NCI-H2171 (cell line): ENCODE measurements at places on chromosomes 16 and 17.

DNA sequence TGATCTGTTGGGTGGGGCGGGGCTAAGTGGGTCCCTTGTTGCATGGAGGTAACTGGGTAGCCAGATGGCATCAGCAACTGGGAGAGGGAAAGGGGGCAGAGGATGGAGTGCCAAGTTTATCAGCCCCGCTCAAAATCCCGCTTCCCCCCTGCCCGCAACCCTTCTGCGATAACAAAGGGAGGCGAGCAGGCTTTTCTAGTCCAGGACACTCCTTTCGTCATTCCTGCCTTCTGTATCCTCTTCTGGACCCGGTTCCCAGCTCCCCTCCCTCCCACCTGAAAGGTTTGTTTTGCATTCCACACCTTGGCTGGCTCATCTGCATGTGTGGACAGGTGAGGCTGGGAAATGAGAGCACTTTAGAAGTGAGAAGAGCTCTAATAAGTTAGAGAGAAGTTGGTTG, 53.3 kb downstream of the HLF start:
- DNase-seq: no peak

- DNase-seq: no peak
Observed at GRCh38 chr16:47197536-47198179, 53.9 kb upstream of the NETO2 start.

DNA sequence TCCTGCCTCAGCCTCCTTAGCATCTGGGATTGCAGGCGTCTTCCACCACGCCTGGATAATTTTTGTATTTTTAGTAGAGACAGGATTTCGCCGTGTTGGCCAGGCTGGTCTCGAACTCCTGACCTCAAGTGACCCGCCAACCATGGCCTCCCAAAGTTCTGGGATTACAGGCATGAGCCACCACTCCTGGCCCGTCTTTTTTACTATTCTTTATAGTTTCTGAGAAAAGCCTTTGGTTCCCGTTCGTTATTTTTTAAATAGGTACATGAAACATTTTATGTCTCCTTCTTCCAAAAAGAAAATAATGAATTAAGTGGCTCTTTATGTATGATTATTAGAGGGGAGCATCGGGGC, 570 bp upstream of the BCO1 start:
- no peak for DNase-seq

DNA sequence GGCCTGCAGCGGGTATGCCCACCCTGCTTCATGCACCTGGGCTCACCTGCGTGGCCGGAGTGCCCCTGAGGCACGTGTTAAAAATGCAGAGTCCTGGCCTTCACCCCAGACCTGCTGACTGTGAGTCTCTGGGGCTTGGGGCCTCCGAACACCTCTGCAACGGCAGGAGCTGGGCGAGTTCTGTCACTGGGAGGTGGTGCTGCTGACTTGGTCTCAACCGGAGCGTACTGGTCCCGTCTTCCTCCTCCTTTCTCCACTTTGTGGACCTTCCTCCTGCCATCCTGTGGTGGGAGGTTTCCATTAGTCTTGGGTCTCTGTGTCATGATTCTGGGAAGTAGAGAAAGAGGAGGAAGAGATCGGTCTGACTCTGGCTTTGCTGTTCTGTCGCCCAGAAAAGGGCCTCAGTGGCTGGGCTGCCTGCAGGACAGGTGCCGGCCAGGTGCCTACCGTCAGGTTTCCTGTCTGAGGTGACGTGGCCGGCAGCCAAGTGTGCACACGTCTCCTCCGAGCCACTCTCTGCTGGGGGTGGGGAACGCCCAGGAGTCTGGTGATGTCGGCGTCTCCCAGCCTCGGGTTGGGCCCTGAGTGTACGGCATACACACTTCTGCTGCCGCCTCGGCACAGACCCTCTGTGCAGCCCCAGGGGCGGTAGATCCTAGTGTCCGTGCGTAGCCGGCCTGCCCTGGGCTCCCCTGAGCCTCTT, 6.9 kb downstream of the TSC2 start:
- DNase-seq: peak; percentile 44

- peak; percentile 84 for DNase-seq
Observed at GRCh38 chr17:2928294-2928890, 132.2 kb downstream of the RAP1GAP2 start.

- DNase-seq: no peak
Observed at GRCh38 chr17:8836821-8837562, 30.5 kb downstream of the PIK3R6 start.

DNA sequence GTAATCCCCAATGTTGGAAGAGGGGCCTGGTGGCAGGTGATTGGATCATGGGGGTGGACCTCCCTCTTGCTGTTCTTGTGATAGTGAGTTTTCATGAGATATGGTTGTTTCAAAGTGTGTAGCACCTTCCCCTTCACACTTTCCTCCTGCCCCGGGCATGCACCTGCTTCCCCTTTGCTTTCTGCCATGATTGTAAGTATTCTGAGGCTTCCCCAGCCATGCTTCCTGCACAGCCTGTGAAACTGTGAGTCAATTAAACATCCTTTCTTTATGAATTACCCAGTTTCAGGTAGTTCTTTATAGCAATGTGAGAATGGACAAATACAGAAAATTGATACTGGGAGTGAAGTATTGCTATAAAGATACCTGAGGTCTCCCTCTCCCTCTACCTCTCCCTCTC, 29.4 kb downstream of the RNF112 start:
- no peak for DNase-seq

- no peak for DNase-seq
Observed at GRCh38 chr16:15773968-15774367, 82.9 kb downstream of the MYH11 start.

DNA sequence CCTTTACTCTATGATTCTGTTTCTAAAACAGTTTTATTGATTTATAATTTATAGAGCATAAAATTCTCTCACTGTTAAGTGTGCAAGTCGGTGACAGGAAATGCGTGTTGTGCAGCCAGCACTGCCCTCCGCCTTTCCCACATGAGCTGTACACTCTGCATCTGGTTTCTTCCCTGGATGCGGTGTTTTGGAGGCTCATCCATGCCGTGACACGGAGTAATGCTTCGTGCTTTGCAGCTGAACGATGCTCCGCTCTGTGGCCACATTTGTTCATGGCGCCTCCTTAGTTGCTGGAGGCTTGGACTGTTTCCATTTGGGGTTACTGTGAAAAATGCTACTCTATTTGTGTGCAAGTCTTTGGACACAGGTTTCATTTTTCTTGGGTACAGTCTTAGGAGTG, 7.2 kb upstream of the IGFALS start:
- no peak for DNase-seq

DNA sequence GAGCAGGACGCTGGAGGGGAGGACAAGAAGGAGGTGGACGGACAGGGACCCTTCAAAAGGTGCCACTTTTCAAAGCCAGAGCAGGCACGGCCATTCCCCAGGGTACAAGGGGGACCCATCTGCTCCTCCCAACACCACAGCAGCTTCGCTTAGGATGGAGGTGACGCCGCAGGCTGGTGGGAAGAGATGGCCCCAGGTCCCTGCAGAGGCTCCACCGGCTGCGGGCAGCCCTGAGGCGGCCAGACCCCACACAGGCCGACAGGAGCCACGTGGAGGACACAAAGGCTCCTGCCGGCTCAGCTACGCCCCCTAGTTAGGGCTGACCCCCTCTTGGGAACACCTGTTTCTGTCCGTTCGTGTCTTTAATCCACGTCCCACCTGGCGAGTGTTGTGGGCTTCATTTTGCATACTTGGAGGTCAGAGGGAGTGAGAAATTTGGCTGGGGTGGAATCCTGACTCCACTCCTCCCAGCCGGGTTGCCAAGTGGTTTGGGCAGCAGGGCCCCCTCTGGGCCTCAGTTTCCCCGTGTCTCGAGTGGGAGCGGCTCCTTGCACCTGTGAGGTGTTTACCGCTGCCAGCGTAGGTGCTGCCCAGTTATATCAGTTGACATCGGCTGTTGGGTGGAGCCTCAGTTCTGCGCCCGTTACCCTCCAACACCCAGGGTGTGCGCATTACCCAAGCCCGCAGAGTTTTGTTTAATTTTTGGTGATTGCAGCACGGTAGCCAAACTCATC, 5.8 kb upstream of the FN3KRP start:
- DNase-seq: no peak

DNA sequence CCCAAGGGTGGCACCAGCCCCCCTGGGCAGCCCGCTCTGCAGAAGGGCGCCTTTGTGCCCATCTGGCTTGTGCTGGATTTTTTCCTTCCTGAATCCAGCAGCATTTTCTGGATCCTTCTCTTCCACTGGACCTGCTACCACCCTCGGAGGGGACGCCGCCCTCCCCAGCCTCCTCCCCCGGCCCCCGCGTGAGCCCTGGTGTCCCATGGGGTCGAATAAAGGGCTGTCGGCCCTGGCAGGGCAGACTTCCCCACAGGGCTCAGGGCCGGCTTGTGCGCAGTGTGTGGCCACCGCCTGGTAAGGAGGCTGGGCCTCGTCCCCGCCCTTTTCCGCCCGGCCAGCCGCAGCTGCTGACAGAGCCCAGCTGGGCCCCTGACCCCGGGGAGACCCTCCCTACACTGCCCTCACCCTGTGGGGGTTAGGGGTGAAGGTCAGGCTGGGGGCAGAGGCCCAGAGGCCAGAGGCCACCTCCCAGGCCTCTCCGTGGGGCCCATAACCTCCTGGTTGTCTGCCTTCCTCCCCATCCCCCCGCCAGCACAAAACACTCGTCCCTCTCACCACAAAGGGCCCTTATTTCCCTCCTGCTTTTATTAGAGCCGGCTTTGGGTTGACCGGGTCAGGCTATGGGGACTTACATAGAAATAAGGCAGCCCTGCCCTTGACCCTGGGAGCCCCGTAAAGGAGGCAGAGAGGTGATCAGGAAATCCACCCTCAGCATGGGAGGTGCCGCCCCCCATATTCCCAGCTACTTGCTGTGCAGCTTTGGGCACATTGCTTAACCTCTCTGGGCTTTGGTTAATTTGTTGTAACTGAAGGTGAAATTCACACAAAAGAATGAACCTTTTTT, 179.3 kb upstream of the CIBAR2 start:
- DNase-seq: no peak

GRCh38 chr16:23330583-23331249, 28.6 kb downstream of the SCNN1B start:
- DNase-seq: no peak

GRCh38 chr17:6366221-6366666, 68.7 kb downstream of the AIPL1 start:
- DNase-seq: no peak

GRCh38 chr16:1776991-1777374, 4.0 kb upstream of the MRPS34 start:
- DNase-seq: no peak

DNA sequence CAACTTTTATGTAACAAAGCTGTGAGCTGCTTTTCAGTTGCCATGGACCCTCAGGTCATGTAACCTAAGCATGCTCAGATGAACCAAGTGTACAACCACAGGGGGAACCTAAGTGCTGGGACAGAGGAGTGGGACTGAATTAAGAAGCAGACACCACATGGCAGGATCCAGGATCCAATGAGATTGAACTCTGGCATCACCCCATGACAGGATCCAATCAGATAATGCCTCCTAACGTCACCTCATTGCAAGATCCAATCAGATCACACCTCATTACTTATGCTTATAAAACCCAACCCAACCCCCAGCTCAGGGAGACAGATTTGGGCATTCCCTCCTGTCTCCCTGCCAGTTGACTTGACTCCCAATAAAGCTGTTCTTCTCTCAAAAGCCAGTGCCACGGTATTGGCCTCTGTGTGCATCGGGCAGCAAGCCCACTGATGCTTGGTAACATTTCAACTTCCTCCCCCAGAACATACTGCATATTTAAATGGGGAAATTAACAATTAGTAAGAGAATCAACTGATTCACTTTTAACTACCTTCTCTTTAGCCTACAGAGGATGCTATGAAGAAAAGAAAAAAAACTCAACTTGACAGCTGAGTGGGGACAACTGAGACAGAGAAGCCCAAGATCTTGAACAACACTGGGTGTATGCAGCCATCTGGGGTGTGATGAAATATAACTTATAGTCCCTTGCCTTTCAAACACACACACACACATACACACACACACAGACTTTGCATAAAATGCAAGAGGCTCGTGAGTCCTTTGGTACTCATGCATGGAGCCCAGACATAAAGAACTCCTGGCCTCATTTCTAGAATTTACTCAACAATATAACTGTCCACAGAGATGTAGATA, 148.4 kb downstream of the SLC39A11 start:
- no peak for DNase-seq

DNA sequence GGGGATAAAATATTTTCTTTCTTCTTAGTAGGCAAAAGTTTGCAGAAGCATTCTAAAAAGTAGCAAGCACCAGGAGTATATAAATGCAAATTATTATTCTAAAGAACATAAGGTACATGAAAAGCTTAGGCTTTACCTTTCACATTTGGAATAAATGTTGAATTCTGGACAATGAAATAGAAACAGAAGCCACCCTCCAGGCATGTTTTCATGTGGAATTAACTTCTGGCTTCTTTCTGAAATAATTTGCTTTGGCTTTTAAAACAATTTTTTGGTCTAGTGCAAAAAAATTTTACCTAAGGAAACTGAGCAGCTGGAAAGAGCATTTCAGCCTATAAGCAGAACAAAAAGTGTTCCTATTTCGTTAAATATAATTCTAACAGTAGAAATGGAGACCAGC, 109.5 kb upstream of the CORO6 start:
- DNase-seq: no peak

GRCh38 chr16:72355561-72355960, 183.6 kb upstream of the PMFBP1 start:
- no peak for DNase-seq

DNA sequence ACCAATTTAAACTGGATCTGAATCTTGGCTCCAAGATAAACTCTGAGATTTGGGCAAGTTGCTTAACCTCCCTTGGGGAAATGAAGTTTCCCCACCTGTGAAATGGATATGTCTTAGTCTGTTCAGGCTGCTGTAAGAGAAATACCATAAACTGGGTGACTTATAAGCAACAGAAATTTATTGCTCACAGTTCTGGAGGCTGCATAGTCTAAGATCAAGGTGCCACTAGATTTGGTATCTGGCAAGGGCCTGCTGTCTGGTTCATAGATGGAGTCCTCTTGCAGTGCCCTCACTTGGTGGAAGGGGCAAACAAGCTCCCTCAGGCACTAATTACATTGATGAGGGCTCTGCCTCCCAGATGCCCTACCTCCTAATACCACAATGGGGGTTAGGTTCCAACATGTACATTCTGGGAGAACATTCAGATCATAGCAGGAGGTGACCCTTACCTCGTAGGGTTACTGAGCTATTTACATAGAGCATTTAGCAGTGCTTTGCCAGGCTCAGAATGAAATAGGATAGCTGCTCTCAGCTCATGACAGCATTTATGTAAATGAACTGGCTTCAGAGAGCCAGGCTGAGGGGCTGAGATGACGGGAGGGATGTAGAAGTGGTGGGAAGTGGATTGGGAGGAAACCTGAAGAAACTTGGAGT, 83.9 kb downstream of the SPECC1 start:
- peak; percentile 54 for DNase-seq

DNA sequence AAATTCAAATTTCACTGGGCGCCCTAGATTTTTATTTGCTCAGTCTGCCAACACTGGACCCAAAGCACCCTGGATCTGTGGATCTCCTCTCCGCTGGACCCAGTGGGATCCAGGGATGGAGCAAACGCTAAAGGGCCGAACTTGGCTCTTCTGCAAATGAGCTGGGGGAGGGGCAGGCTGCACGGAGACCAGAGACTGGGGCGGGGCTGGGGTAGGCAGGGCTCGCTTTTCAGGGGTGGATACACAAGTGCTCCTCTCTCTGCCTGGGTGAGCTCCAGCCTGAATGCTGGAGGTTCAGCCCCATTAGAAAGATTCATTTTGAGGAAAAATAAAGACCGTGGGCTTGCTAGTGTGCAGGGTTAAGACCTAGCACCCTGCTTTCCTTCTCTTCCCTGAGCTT, 8.9 kb downstream of the CBX4 start:
- DNase-seq: no peak

GRCh38 chr17:9893411-9894012, 11.6 kb downstream of the RCVRN start:
- DNase-seq: no peak
